ENCODE measurements at places on chromosomes 1 and 21. TPM values are rescaled to one million over a fixed set of nuclear protein-coding genes. Genes with fewer than 3 reads are reported as not detected.

Gene OLIG2
- polyA plus RNA-seq: not detected

Gene MAN1C1
- polyA plus RNA-seq: 12.9 TPM

Gene DLGAP3
- 0.11 TPM for polyA plus RNA-seq

Gene TMEM201
- 18.1 TPM for polyA plus RNA-seq

Gene STMN1
- polyA plus RNA-seq: 497 TPM

GRCh38 chr1:209183195-209183594 lies 400.3 kb upstream of the CAMK1G start:
- DNase-seq: no peak

DNA sequence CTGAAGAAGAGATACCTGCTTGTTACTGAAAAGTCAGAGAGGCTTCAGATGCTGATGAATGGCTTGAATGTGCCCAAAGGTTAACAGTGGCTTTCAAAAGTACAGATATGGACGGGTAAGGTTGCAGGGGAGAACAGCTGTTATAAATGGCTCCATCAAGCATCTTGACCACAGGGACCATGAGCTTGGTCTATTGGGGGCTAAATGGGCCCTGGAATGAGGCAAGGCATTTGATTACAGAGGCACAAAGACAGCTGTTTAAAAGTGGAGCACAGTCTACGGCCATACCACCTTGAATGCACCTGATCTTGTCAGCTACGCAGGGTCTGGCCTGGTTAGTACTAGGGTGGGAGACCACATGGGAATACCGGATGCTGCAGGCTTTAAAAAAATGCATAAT lies 48.3 kb downstream of the C1orf198 start:
- no peak for DNase-seq

- peak; percentile 7 for DNase-seq
Observed at GRCh38 chr1:245264226-245264625, 109.4 kb downstream of the KIF26B start.

DNA sequence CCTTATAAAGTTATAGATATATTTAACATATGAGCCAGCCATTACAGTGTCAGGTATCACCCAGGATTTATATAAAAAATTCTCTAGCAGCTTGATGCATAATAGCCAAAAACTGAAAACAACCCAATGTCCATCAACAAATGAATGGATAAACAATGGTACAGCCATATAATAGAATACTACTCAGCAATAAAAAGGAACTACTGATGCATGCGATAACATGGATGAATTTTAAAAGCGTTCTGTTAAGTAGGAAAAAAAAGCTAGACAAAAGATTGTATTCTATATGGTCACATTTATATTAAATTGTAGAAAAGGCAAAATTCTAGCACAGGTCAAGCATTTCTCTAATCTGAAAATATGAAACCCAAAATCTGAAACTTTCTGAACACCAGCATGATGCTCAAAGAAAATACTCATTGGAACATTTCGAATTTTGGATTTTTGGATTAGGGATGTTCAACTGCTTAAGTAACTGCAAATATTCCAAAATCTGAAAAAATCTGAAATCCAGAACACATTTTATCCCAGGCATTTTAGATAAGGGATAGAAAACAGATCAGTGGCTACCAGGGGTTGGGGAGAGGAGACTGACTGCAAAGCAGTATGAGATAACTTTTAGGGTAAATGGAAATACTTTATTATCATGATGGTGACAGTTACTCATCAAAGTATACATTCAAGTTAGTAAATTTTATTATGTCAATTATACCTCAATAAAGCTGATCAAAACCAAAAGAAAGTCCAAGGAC lies 22.0 kb downstream of the SLC16A1 start:
- no peak for DNase-seq

GRCh38 chr1:24392982-24393650 lies 20.5 kb downstream of the STPG1 start:
- DNase-seq: no peak

Measured in muscle of back (tissue), 13 donors.